NCI-H510A treated with DMSO at 0.1 percent for 48 hours (cell line): ENCODE measurements at places on chromosomes 3 and 15.

DNA sequence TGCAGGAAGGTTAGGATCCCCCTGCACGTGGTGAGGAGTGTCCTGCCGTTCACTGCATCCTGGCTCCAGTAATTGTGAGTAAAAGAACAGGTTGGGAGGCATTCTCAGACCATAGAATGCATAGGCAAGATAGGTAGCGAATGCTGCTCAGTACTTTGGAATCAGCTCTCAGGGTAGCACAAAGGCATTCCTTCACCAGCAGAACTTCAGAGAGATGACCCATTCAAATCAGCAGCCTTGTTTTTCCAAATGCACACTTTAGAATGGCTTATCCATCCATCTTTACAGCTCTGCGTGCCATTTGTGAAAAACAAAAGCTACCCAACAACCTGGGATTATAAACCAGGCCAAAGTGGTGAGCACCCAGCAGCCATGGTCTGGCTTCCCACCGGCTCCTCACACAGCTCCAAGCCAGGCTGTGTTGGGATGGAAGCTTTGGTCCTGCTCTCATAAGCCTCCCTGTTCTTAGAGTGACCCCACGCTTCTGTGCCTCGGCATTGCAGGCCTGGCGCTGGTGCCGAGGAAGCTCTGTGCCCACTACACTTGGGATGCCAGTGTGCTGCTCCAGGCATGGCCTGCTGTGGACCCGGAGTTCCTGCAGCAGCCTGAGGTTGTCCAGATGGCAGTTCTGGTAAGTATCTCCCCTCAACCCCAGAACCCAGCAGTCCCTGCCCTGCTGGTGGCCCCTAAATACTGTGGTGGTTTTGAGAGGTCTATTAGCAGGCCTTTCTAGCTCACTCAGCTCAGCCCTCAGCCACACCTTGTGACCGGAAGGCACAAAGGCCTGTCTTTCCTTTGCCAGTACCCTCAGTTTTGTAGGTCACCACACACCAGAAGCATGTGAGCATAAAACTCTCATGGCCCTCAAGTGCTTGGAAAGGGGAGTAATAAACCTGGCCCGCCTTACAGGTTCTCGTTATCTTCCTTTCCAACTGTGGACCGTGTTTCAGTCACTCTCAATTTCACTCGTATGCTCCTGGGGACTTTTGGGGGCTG is 52.9 kb upstream of the LIMD1 start:
- no peak for DNase-seq

DNA sequence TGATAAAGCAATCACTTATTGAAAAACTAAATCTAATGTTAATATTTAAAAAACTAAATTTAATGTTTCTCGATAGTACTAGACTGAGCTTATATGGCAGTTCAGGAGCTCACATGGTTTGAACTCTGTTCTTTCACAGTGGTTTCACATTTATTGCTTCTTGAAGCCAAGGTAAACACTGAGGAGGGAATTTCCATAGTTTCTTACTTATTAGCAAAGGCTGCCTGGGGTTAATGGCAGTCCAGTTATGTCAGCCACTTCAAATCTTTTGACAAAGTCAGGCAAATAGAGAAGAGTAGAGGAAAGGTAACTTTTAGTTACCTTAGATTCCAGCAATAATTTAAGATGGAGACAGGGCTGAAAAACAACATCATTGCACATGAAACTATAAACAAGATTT is 831.5 kb downstream of the ROBO2 start:
- no peak for DNase-seq

DNA sequence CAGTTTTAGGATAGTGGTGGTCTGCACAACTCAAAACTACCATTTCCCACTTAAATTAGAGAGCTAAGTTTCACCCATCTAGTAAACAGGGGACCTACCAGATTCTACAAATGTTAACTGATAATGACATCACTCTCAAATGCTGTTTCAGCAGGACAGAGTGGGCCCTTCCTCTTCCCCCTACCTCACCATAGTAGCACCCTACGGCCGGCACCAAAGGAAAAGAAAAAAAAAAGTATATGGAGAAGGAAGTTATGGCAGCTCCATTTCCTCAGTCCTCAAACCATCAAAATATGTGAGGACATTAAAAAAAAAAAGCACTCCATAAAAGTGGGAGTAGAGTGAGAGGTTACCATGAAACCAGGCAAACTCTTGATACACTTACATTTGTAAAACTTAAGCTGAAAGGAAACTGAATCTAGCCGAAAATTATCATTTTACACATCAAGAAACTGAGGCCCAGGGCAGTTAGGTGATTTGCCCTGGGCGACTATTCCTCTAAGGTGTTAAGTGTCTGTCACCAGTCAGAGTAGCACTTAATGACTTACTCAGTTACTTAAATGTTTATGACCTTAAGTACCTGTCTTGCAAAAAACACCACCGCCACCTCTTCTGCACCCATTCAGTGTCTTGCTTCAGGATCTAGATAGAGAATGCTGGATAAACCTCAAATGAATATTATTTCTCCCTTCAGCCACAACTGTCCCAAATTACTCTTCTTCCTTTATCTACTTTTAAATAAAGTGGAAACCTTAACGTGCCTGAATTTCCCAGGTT is 2.7 kb downstream of the MSL2 start:
- DNase-seq, result no peak

- DNase-seq, result no peak
Measured at GRCh38 chr3:197420115-197420514, 121.7 kb upstream of the DLG1 start.
